ENCODE measurements at places on chromosomes 2 and 18. TPM values are rescaled to one million over a fixed set of nuclear protein-coding genes. Genes with fewer than 3 reads are reported as not detected.

Gene MOGAT1
- total RNA-seq = not detected

GRCh38 chr18:28177828-28178635 is 1.1 kb upstream of the CDH2 start:
- DNase-seq = no peak

- no peak for DNase-seq
Observed at GRCh38 chr18:32237049-32237448, 47.2 kb downstream of the MEP1B start.

DNA sequence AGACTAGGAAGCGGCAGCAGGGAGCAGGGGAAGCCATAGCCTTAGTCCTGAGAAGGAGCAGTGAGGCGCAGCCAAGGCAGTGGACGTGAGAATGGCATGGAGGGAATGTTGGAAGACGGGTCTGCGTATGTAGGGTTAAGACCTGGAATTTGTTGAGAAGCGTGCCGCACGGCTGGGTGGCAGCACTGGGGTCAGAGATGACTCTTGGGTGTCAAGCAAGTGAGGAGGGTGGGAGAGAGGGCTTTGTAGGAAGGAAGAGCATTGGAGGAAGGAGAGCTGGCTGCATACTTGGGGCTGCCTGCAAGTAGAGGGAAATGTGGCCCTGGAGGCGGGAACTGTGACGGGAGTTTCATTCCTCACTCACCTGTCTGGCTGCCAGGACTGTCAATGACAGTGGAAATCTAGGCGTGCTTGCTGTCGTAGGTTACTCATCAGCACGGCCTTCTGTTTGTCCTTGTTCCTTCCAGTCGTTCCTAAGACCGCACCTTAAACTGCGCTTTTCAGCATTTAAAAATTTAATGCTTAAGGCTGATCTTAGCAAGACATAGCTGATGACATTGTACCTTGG is 108.0 kb downstream of the ITGB1BP1 start:
- DNase-seq = no peak

DNA sequence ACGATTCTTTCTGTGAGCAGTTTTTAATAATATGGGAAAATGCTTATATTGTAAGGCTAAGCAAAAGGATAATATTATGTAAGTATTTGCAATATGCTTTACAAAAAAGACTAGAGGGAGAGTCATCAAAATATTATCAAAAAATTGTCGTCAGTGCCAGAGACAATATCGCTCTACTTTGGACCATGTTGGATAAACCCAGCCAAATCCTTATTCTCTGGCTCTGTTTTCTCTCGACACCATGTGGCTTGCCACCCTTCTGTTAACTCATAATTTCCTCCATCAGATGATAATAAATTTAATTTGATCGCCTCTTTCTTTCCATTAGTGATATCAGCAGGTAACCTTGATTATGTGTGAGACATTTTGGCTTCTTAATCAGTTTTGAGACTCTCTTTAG is 129.9 kb downstream of the CDC42EP3 start:
- no peak for DNase-seq

DNA sequence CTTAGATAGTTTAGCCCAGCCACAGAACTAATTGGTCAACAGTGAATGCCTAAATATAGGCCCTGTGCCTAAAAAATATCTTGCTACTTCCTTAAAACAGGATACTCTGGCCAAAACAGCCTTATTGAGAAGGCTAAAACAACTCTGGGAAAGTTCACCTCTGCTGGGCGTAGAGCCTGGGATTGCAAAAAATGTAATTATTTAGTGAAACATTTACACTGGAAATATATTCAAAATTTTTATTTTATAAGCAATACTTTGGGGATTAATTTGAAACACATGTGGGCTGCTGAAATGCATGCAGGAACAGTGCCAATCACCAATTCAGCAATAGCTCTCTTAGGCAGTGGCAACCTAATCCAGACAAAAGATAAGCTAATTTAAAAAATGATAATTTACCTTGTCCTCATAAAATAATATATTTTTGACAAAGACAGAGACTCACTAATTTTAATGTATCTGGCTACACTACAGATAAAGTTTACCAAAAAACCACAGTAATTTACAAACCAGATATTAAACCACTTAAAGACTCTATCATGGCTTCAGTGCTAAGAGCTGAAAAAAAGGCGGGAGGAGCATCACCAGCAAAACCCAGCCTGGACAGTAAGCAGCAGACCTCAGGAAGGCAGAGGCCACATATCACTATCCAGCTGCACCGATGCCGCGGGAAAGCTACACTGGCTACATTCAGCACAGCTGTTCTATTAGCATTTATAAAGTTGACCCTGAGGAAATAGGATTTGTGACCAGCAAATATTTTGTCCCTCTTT is 18.5 kb downstream of the TRAK2 start:
- no peak for DNase-seq

DNA sequence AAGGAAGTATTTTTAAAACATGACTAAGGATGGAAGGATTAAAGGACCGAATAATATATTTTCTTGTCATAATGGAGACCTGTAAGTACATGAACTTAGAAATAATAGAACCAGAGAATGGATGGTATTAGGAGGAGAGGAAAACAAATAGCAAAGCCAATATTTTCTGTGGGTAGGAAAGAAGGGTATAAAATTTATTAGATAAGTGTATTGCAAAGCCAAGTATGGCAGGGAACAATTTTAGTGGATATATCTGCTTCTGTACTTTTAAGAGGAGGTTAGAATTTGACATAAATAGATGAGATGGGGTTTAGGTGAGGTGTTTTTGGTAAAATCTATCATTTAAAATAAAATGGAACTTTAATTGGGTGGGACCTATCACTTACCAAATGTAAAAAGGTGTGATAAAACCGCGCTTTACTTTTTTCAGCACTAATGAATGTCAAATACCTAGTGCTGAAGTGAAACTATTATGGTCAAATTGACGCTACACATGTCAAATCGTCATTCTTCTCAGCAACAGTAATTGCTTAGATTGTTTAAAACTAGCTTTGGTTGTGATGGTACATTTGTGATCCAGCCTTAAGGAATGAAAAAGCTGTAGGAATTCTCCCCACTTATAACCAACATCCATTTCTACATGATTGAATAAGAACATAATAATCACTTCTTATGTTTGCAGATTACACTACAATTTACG is 78.1 kb upstream of the ZEB2 start:
- DNase-seq = no peak

GRCh38 chr2:43389581-43390466 is 163.4 kb upstream of the ZFP36L2 start:
- DNase-seq = no peak

GRCh38 chr18:8106603-8107002 is 502.6 kb upstream of the RAB12 start:
- DNase-seq = no peak

- DNase-seq = no peak
Observed at GRCh38 chr18:31685097-31686082, 1.0 kb upstream of the B4GALT6 start.

DNA sequence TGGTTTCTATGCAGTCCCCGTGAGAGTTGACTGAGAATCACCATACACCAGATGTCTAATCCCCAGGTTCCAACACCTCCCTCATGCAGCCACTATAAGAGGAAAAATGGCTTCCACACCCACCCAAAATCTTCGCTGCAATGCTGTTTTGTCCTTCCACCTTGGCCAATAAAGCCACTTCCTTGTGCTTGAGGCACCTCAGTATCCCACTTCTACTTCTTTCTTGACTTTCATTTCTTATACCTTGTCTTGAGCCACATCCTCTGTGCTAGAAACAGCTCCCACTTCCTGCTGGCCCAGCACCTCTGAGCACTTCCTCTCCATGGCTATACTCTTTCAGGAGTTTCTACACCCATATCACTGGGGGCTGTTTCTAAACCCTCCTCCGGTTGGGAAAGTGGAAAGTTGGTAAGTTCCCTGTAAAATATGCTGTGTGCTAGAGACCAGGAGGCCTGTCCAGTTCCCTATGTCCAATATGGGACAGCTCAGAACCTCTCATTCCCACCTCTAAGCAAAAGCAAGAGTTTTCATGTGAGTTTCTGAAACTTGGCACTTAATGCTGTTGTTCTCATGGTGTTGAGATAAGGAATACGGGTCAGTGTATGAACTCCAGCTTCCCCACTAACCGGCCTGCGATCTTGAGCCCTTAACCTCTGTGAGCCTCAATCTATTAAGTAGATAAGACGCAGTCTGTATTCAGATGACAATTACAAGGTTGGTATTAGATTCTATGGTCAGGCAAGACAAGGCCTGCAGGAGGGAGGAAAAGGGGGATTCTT is 209.1 kb upstream of the ID2 start:
- no peak for DNase-seq

- no peak for DNase-seq
Observed at GRCh38 chr2:20930928-20931327, 108.0 kb upstream of the LDAH start.

DNA sequence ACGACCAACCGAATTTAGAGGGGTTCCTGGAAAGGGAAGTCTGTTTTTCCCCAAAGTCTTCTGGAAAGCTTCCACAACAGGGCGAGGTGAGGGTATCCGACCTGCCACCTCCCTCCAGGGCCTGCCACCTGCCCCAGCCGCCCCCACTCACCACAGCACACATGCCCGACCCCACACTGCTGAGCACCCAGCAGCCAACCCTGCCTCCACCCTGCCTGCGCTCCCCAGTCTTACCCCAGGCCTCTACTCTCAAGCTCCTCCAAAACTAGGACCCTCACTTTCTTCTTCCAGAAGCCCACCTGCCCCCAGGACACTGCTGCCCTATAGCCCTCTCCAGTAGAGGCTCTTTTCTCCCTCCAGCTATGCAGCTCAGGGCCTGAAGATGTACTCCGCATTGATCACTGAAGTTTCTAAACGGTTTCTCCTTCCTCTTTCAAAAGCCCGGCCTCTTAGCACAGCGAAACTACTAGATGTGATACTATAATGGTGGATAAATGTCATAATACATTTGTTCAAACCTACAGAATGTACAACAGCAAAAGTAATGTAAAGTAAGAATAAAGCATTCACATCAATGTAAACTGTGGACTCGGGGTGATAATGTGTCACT is 128.8 kb upstream of the SLC1A4 start:
- no peak for DNase-seq

- DNase-seq = no peak
Observed at GRCh38 chr2:215059724-215060123, 78.7 kb downstream of the ABCA12 start.

DNA sequence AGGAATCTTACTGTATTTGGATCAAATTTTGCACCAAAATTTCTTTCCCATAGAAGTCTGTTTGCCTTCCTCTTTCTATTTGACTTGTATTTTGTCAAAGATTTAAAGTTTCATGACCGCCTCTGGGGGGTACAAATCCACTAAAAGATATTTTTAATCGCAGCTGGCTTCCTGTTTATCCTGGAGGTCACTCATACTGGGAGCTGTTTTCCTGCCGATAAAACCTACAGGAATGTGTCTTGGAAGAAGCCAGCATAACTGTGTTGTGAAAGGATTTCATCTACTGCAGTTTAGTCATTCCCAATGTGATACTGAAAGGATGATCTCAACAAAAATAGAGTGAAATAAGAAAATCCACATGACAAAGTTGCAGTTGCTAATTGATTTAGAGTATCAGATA is 184.0 kb downstream of the RIT2 start:
- DNase-seq = no peak

- no peak for DNase-seq
Observed at GRCh38 chr2:174585146-174585545, 12.5 kb downstream of the WIPF1 start.

All from right atrium auricular region (tissue), 2 donors.